ENCODE measurements at places on chromosomes 2 and 18. TPM values are rescaled to one million over a fixed set of nuclear protein-coding genes. Genes with fewer than 3 reads are reported as not detected.

DNA sequence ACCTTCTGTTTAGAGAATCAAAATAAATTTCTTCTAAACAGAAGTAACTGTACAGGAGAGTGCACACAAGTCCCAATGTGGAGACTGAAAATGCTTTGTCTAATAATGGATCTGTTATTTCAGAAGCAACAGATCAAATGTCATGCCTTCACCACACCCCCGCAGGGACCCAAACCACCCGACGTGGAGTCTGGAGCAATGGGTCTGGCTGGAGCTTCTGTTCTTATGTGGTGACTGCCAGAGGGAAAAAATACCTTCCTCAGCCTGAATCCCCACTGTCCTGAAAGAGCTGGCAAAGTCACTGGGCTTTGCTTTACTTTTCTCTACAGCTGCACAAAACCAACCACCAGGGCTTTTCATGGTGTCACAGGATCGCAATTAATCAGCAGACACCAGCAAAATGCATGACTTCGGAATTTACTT is 119.0 kb upstream of the ZFP36L2 start:
- no peak for DNase-seq

- no peak for DNase-seq
Measured at GRCh38 chr2:39356922-39357639, 80.0 kb downstream of the MAP4K3 start.

CRYBA2 gene
- not detected for polyA plus RNA-seq

- no peak for DNase-seq
Measured at GRCh38 chr18:46953195-46953594, 35.8 kb downstream of the KATNAL2 start.

DNA sequence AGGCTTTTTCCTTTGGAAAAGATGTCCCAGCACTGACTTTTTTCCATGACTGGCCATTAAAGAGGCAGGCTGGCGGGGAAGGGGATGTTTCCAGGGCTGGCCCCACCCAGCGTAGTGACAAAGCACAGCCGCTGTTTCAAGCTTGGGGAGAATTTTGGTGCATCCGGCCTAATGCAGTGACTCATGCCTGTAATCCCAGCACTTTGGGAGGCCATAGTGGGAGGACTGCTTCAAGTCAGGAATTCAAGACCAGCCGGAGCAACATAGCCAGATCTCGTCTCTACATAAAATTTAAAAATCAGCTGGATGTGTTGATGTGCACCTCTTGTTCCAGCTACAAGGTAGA is 78.0 kb upstream of the SH3BP4 start:
- DNase-seq, result no peak

Data from renal cortex interstitium (tissue), 15 donors.